Stimulated activated CD4-positive, alpha-beta T cell treated with anti-CD3 and anti-CD28 coated beads, Interleukin-1b, Interleukin-23, amount 100 ng/mL, for 1 hour (primary cell): ENCODE measurements at places on chromosomes 3 and 15.

DNA sequence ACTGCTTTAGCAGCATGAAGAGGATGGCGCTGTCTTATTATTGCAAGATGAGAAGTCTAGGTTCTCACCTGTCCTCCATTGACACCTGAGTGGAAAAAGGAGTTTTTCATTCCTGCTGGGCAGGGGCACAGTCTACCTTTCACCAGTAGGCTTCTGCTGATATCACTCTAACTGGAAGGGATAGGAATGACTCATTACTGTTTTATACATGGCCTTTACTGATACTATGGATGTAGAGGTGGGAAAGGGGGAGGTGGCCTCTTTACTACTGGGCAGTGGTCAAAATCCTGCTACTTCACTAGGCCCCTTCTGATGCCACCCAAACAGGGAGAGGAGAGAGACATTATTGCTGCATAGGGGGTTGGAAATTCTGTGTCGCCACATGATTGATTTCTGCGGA lies 97.8 kb downstream of the BBX start:
- DNase-seq = no peak

GRCh38 chr3:37492977-37493471 lies 318.6 kb upstream of the LRRFIP2 start:
- DNase-seq = no peak

DNA sequence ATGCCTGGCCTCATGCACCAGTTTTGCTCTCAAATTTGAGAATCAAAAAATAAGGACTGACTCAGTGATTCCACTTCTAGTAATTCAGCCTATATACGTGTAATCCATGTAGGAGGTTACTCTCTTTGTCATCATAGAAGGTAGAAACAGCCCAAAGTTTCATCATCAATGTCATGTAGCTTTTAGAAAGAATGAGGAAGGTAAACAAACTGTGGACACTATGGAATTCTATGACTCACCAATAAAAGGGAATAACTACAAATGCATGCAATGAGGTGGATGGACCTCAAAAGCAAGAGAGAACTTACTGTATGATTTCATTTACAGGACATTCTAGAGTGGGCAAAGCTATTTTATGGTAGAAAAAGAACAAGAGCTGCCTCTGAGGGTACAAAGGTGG lies 93.2 kb upstream of the LRIG1 start:
- no peak for DNase-seq

DNA sequence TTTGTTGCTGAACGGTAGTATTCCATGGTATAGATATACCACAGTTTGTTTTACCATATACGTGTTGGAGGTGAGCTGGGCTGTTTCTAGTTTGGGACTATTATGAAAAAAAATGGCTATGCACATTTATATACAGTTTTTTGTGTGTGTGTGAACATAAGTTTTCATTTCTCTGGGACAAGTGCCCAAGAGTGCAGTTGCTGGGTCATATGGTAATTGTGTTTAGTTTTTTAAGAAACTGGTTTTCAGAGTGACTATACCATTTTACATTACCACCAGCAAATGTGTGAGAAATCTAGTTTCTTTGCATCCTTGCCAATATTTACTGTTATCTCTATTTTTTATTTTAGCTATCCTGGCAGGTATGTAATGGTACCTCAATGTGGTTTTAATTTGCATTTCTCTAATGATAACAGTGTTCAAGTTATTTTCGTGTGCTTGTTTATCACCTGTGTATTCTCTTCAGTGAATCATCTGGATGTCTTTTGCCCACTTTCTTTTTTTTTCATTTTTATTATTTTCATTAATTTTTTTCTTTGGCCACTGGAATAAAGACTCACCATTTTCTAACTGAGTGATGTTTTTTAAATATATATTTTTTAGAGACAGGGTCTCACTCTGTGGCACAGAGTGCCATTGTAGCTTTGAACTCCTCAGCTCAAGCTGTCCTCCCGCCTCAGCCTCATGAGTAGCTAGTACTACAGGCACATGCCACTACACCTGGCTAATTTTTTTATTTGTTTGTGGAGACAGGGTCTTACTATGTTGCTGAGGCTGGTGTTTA lies 75.3 kb downstream of the ZNF609 start:
- DNase-seq = no peak
